ENCODE measurements at places on chromosomes 5 and 9. TPM values are rescaled to one million over a fixed set of nuclear protein-coding genes. Genes with fewer than 3 reads are reported as not detected.
A peak's percentile ranks its signal among the peaks of the same experiment; 100 is the strongest.

The GPR150 gene
- polyA plus RNA-seq = 0.11 TPM

The CYSRT1 gene
- polyA plus RNA-seq = 0.78 TPM

- no peak for DNase-seq
Measured at GRCh38 chr5:16712620-16713019, 95.8 kb upstream of the RETREG1 start.

DNA sequence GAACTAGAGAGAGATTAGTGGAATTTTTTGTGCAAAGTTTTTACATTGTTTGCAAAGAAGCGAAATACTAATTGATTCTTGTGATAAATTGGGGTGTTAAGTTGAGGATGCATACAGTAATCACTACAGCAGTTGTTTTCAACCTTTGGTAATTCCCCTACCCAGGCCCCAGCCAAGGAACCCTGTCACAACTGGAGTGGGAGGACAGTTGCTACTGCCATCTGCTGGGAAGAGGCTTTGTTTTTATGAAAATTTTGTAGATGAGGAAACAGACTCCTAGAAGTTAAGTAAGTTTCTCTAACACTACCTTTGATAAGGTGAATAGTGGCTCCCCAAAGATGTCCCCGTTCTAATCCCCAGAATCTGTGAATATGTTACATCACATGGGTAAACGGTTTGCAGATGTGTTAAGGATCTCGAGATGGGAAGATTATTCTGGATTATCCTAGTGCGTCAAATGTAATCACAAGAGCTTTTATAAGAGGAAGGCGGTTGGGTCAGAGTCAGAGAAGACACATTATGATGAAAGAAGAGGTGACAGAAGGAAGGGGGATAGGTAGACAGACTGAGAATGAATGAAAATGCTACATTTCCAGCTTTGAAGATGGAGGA lies 34.0 kb upstream of the PPP1R2B start:
- no peak for DNase-seq

The GABRG2 gene
- polyA plus RNA-seq = 0.11 TPM

The CAMK4 gene
- 5.7 TPM for polyA plus RNA-seq

DNA sequence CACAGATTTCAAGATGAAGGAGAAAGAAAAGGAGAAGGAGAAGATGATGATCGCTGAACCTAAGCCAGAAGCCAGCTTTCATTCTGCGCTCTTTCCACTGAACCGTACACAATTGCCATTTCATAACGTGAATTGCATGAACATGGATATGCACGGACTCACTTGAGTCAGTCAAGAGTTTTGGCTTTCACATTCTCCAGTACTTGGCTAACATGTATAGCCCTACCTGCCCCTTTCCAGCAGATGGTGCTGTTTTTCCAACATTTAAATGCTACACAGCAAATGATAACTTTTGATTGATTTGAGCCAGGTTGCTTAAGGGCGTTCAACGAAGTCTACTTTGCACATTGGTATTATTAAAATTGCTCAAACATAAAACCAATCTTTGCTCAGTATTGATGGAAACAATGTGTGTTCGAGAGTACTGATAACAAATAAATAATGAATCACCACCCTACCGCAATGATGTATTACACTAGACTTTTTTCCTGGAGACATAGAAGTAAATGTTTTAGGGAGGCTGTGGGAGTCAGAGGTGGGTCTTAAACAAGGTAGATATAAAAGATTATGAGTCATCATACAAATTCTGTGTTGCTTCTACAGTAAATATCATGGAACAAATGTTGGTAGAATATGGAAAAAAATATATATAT lies 196.4 kb downstream of the TRPM3 start:
- DNase-seq = peak; percentile 42

DNA sequence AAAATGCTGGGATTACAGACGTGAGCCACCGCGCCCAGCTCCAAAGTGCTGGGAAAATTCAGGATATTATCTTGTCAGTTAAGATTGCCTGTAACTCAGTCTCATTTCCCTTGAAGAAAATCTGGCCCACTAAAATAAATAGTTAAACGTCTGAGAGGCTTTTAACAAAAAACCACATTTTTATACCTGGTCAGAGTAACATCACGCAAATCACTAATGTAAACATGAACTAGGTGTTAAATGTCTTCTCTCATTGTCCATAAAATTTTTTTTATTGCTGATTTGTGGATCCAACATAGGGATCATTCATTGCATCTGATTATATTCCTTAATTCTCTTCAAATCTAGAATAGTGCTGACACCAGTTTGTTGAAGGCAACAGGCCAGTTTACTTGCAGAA lies 22.3 kb downstream of the CNOT6 start:
- no peak for DNase-seq

The SLC6A3 gene
- 0.47 TPM for polyA plus RNA-seq

- no peak for DNase-seq
Measured at GRCh38 chr5:84303315-84303714, 81.4 kb downstream of the EDIL3 start.

DNA sequence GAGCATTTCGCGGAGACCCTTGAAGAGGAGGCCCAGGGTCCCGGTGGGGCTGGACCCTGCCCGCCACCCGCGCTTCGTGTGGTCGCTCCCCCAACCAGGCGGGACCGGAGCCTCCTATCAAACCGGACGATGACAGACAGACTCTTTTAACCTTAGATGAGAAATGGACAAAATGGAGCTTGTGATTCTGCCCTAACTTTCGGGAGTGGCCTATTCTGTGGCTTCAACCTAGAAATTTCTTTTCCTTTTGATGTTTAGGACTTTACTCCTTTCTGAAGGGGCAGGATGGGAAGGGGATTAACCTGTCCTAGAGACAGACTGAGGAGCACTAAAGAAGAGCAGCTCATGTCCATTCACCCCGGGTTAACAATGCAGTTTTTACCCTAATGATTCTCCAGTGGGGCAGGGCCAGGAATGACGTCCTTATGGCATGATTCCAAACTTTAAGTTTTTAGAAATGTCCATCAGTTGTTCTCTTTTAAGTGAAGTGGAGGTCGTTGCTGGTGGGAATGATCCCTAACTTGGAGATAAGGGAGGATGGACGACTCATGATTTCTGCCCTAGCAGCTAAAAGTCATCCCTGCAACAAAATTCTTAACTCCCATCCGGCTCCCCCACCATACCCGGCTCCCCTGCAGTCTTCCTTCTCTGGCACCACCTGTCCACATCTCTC lies 1.0 kb downstream of the NIPSNAP3A start:
- DNase-seq = peak; percentile 16

DNA sequence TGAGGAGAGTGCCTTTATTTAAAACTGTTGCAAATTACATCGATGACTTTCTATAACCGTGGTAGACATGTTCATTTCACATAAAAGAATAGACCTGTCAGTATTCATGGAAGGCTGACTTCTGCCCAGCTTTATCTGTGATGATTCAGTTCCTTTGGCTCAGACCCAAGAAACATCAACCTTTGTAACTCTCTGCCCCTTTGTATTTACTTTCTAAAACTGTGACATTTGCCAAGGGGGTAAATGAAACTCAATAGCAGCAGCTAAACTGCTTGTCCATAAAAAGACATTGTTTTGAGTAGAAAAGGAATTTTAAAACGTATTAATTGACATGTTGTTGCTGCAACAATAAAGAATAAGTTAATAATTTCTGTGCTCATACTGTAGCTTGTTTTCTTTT lies 137.8 kb upstream of the ANKH start:
- DNase-seq = no peak

DNA sequence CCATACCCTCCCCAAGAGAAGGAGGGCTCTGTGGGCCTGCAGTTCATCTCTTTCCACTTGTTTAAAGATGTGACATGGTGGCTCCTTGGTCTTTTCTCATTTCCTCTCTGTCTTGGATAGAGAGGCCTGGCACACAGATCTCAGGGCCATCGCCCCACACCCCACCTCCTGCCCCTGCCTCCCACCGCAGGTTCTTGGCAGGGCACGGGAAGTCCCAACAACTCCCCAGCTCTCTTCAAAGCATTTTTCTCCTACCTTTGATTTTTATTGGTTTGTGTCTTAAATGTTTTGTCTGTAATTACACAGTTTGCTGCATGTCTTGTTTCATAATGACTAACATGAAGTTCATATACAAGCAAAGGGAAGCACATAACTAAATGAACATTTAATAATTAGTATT lies 178.5 kb upstream of the MSX2 start:
- no peak for DNase-seq

- DNase-seq = no peak
Measured at GRCh38 chr5:106171132-106171531, 1499.6 kb downstream of the EFNA5 start.

- no peak for DNase-seq
Measured at GRCh38 chr9:128986671-128987070, 39.2 kb downstream of the NUP188 start.

DNA sequence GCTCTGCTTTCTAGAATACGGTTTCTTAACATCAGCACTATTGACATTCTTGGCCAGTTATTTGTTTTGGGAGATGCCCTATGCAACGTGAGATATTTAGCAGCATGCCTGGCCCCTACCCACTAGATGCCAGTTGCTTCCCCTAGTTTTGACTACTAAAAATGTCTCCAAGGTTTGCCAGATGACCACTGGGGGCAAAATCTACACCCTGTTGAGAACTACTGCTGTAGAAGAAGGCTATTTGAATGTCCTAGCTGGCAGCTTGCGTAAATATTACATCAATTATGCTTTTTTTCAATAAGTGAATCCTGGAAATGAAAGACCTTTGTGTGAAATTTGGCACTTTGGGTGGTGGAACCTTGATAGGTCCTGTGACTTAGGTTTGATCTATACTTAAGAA lies 5.0 kb downstream of the NCBP1 start:
- no peak for DNase-seq

The GOLM1 gene
- 176 TPM for polyA plus RNA-seq

DNA sequence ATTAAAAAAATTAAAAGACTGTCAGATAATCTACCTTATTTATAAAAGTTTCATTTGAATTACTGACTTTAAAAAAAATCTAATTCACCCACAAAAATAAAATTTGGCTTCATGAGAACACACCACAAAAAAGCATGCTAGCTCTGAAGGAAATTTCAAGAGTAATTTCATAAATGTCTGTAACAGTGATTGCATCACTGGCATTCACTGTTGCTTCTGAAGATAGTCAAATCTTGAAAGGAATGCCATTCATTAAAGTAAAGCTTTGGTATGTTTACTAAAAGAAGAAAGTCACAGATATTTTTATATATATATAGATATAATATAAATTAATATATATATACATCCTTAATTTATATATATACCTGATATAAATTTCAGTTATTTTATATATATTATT lies 43.4 kb downstream of the NADK2 start:
- no peak for DNase-seq

GRCh38 chr9:17863213-17863883 lies 284.5 kb downstream of the SH3GL2 start:
- no peak for DNase-seq

- no peak for DNase-seq
Measured at GRCh38 chr5:176387384-176387925, 943 bp downstream of the NOP16 start.

DNA sequence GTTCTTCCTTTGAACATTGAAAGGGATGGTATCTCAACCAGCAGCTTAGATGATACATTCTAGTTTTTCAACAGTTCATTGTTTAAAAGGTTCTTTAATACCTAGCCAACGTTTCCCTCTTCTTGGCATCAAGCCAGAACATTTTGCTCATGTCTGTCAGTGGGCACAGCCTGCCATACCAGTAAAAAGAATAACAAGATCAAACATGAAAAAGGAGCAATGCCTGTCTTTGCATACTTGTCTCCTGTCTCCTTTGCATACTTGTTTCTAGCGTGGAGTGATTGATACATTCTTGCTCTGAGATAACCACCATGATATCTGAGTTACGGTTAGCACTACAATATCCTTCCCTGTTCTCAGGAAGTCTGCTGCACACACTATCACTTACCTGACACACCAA lies 248.6 kb upstream of the DAPK1 start:
- no peak for DNase-seq

- DNase-seq = no peak
Measured at GRCh38 chr9:36398745-36399144, 1.3 kb downstream of the RNF38 start.

Measured in left renal pelvis (tissue), 4 donors.